Body of pancreas (tissue), 4 donors: ENCODE measurements at places on chromosomes 13 and 19. TPM values are rescaled to one million over a fixed set of nuclear protein-coding genes. Genes with fewer than 3 reads are reported as not detected.

The FCHO1 gene
- total RNA-seq: 1.6 TPM

The POLR1G gene
- 1.8 TPM for total RNA-seq

The PLPP2 gene
- 75.8 TPM for total RNA-seq

- H3K36me3 ChIP-seq: peaks cover 9% of the 10 kb centered on the region
- DNase-seq: no peak
- no peaks in the 10 kb centered on the region for H3K27me3 ChIP-seq
- H3K27ac ChIP-seq: no peak overlapping the region
- H3K4me3 ChIP-seq: no peak overlapping the region
Observed at GRCh38 chr13:39016787-39017186, 21.1 kb downstream of the PROSER1 start.

- H3K27ac ChIP-seq: no peak overlapping the region
- no peaks in the 10 kb centered on the region for H3K27me3 ChIP-seq
- no peaks in the 10 kb centered on the region for H3K36me3 ChIP-seq
- H3K4me1 ChIP-seq: no peaks in the 10 kb centered on the region
- H3K4me3 ChIP-seq: no peak overlapping the region
Observed at GRCh38 chr13:78832461-78832860, 173.5 kb upstream of the OBI1 start.

- H3K4me1 ChIP-seq: peaks cover 38% of the 10 kb centered on the region
- DNase-seq: no peak
- H3K4me3 ChIP-seq: no peak overlapping the region
- no peak overlapping the region for H3K27ac ChIP-seq
Observed at GRCh38 chr19:2254064-2254872, 1.9 kb downstream of the JSRP1 start.

- DNase-seq: no peak
- no peaks in the 10 kb centered on the region for H3K27me3 ChIP-seq
Observed at GRCh38 chr13:39930544-39931444, 275.3 kb downstream of the COG6 start.

GRCh38 chr19:58581227-58582141 is 8.3 kb upstream of the MZF1 start:
- peaks cover 32% of the 10 kb centered on the region for H3K4me1 ChIP-seq
- H3K36me3 ChIP-seq: peaks cover 3% of the 10 kb centered on the region
- peak; percentile 80 for DNase-seq
- no peak overlapping the region for H3K4me3 ChIP-seq

- DNase-seq: no peak
- H3K4me3 ChIP-seq: no peak overlapping the region
- no peaks in the 10 kb centered on the region for H3K27me3 ChIP-seq
- H3K36me3 ChIP-seq: no peaks in the 10 kb centered on the region
Observed at GRCh38 chr13:32737679-32738078, 151.4 kb downstream of the PDS5B start.
